Gastroesophageal sphincter (tissue), 4 donors: ENCODE measurements at places on chromosomes 12 and 14. TPM values are rescaled to one million over a fixed set of nuclear protein-coding genes. Genes with fewer than 3 reads are reported as not detected.

Gene ACVRL1
- total RNA-seq = 133 TPM

GRCh38 chr12:106027286-106027685, 111.5 kb downstream of the NUAK1 start:
- H3K36me3 ChIP-seq = no peaks in the 10 kb centered on the region
- no peaks in the 10 kb centered on the region for H3K4me1 ChIP-seq

Gene LUM
- total RNA-seq = 103 TPM

Gene KCNA5
- 2.3 TPM for total RNA-seq

GRCh38 chr14:64965356-64966000, 6.7 kb downstream of the RAB15 start:
- H3K4me1 ChIP-seq = no peaks in the 10 kb centered on the region
- no peaks in the 10 kb centered on the region for H3K27me3 ChIP-seq
- H3K4me3 ChIP-seq = no peak overlapping the region
- no peak for ATAC-seq
- no peaks in the 10 kb centered on the region for H3K36me3 ChIP-seq
- no peak overlapping the region for H3K27ac ChIP-seq

DNA sequence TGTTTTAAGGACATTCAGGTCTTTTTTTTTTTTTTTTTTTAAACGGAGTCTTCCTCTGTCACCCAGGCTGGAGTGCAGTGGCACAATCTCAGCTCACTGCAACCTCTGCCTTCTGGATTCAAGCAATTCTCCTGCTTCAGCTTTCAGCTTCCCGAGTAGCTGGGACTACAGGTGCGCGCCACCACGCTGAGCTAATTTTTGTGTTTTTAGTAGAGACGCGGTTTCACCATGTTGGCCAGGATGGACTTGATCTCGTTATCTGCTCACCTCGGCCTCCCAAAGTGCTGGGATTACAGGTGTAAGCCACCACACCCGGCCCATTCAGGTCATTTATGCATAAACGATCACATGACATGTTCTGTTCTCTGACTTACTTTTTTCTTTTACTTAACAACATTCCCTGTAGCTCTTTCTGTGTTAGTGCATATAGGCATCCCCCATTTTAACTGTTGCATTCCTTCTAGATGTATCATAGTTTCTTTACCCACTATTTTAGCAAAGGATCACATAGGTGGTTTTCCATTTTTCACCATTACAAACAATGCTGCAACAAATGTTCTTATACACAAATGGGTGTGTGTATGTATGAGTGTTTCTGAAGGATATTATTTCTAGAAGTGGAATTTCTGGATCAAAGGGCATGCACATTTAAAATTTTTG, 74.2 kb downstream of the ARF6 start:
- no peaks in the 10 kb centered on the region for H3K27me3 ChIP-seq
- no peaks in the 10 kb centered on the region for H3K36me3 ChIP-seq
- no peak overlapping the region for H3K4me3 ChIP-seq
- H3K4me1 ChIP-seq = no peaks in the 10 kb centered on the region
